ENCODE measurements at places on chromosomes 11 and 22. TPM values are rescaled to one million over a fixed set of nuclear protein-coding genes. Genes with fewer than 3 reads are reported as not detected.

Gene RAG2
- total RNA-seq: 0.09 TPM

Gene NAALAD2
- 5.5 TPM for total RNA-seq

Gene SYNGR1
- 6.3 TPM for total RNA-seq

Gene TRIM44
- 27.5 TPM for total RNA-seq

Gene EXPH5
- total RNA-seq: 0.80 TPM

Gene LARGE1
- total RNA-seq: 10.6 TPM

Gene CSF2RB
- total RNA-seq: 1.8 TPM

Gene BACE1
- total RNA-seq: 16.6 TPM
